ENCODE measurements at places on chromosomes 1 and 21. TPM values are rescaled to one million over a fixed set of nuclear protein-coding genes. Genes with fewer than 3 reads are reported as not detected.

DNA sequence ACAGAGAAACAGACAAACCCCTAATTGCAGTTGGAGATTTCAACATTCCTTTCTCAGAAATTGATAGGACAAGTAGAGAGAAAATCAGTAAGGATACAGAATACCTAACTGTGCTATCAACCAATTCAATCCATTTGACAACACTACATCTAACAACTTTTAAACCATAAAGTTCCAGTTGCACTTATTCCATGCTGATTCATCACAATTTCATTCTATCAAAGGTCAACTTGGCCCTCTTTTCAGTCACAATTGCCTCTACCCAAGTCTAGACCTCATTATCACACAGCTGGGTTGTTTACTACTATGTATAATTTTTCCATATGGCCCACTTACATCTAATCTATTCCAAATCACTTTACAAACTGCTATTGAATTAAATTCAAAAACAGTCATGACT, 19.8 kb upstream of the DESI2 start:
- no peak for DNase-seq

DNA sequence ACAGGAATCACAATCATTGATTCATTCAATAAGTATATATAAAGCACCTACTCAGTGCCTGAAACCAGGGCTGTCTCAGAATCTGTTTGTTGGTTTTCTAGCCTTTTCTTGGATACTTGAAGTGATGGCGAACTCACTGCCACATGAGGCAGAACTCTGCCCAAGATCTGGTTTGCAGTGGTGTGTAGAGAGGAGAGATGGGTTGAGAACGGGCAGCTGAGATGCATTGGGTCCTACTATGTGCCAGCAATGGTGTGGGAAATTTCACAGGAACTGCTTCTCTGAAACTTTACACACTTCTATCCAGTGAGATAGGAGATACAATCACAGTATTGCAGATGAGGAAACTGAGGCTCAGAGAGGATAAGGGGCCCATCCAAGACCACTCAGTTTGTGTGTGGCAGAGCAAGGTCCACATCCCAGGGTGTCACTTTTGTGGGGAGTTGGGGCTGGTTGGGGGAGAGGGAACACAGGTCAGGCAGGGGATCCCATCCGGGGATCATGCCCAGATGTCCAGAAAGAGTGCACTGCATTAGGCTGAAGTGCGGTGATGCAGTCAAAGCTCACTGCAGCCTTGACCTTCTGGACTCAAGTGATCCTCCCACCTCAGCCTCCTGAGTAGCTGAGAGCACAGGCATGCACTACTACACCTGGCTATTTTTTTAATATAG, 83.7 kb upstream of the IFFO2 start:
- DNase-seq, result no peak

DNA sequence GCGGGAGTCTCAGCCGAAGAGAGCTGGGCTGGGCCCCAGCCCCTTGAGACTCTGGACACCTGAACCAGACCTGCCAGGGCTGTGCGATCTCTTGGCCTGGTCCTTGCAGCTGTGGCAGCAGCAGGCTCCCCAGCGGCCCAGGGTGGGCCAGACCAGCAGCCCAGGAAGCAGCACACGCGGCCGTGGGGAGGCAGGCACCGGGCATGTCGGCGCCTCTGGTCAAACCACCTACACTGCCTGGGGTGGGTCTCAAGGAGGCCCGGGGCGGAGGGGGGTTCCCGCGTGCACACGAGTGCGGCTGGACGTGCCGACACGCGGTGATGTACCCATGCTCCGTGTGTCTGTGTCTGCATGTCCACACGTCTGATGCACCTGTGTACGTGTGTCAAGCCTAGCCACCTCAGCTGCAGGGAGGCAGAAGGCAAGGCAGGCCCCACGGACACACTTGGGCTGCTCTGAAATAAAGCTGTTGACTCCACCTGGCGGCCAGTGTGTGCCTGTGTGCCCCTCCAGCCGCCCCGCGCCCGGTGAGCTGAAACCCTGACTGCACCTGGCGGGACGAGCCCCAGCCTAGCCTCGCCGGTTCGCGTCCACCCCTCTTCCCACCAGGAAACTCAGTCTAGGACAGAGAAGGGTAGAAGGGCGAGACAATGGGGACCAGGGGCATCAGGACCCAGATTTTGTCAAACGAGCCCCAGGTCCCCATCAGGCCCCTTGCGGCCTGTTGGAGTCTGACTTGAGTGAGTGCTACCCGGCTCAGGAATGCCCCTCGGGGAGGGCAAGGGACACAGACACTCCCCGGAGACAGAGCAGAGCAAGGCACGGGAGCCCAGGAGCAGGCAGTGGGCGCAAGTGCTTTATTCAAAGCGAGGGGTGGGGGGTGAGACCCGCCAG, 11.6 kb downstream of the SCNN1D start:
- DNase-seq, result peak; percentile 60

DNA sequence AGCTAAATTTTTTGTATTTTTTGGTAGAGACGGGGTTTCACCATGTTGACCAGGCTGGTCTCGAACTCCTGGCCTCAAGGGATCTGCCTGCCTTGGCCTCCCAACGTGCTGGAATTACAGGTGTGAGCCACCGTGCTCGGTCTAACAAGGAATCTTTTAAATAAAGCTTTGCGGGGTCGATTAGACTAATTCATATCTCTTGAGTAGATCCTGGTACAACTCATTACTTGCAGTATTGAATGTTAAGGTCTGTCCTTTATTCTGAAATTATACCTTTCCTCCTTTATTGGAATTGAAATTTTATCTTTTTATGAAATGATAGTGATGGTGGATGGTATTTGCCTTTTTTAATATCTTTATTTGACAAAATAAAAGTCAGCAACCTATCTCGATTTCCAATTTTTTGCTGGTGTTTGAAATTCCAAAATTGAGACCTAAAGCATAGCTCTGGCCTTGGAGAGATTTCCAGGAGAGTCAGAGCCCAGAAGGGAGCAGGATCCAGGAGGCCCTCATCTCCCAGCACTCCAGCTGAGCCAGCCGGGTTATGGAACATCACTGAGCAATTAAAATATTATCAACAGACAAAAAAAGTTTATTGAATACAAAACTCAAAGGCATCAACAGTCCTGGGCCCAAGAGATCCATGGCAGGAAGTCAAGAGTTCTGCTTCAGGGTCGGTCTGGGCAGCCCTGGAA, 4.7 kb downstream of the S100A2 start:
- no peak for DNase-seq

- peak; percentile 17 for DNase-seq
These were observed 43.3 kb downstream of the TP73 start for GRCh38 chr1:3695326-3696217.

DNA sequence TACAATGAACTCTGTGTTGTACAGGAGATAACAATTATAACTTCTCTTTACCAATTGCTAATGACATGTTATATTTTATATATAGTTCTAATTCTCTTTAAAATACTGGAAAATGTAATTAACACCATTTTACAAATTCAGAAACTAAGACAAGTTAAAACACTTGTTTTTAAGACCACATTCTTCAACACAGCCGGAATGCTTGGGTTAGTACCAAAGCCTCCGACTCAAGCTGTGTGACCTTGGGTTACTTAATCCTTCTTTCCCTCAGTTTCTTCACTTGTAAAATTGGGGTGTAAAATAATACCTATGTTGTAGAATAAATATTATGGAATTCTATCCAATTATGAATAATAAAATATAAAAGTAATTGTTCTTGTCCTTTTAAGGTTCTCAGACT, 378.7 kb downstream of the USH2A start:
- no peak for DNase-seq

DNA sequence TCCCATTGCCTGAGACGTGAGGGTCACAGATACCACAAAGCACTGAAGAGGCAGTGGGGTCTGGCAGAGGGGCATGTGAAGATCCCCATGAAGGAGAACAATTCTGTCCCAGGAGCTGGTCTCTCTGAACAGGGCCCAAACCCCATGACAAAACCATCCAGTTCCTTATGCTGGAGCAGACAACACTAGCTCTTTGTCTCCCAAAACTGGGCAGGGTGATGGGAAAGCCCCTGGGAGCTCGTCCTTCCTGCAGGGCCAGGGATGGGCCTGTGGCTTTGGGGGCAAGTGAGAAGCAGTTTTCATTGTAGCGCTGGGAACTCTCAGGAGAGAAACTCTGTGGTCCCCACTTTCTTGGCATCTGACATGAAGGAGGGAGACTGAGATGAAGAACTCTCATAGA, 8.8 kb downstream of the ETV3L start:
- DNase-seq, result no peak

- no peak for DNase-seq
These were observed 21.1 kb upstream of the KCNH1 start for GRCh38 chr1:211155040-211155439.

GRCh38 chr1:150267896-150268295, 920 bp downstream of the APH1A start:
- peak; percentile 8 for DNase-seq

DNA sequence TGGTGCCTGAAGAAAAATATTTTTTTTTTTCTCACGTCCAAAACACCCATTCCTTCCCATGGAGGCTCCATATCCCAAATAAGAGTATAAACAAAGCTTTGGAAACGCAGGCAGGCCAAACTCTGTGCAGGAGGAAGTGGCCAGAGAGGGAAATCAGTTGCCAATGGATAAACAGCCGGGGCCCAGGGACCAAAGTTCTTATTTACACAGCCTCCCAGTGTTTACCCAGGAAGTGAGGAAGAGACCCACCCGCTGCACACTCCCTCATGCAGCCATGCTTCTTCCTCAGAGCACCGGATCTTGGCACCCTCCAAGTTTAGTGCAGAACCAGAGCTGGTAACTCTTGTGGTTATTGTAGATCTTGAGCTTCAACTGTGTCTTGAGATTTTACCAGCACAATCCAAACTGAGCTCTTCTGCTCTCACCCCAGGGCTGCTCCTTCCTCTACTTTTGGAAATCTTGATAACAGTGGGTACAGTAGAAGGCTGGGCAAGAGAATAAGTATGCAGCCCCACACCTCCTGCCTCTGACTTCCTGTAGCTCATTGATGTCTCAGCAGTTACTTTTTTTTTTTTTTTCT, 14.2 kb downstream of the MARCKSL1 start:
- no peak for DNase-seq

DNA sequence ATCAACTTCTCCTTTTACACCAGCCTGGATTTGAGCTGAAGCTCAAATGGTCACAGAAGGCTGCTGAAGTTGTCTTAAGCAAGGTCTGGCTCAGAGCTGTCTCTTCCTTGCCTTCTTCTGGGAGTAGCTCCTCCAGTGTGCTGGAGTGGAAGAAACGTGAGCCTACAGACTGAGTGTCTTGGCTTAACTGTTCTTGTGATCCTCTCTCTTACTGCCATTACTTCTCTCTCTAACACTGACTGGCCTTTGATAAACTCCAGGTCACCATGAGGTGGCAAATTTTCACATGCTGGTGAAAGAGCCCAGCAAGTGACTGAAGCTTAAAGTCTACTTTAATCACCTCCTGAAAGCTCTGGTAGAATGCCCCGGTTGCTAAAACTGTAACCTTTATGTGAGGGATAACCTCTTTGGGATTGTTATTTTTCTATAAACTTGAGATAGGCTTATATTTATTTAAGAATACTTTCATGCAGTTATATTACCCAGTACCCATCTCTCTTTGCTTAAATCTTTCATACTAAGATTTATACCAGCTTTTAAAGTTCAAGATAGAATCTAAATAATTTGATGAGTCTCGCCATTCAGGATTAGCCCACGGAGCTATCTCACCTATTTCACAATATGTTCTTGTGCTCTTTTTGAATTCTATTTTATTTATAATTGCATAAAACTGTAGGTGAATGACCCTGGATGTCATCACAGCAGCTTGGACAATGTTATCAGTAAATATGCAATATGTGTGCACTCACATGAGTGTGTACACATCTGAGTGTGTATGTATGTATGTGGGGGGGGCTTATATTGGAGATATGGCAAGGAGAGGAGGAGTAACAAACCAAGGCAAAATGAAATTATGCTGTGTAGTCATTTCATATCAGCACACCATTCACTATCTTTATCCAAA, 924.0 kb downstream of the LTN1 start:
- peak; percentile 42 for DNase-seq

- peak; percentile 91 for DNase-seq
These were observed 47.8 kb downstream of the GADD45A start for GRCh38 chr1:67732750-67733151.

GRCh38 chr1:60847855-60848582, 234.3 kb upstream of the NFIA start:
- DNase-seq, result no peak

GRCh38 chr1:32848354-32849063, 22.2 kb downstream of the FNDC5 start:
- no peak for DNase-seq

DNA sequence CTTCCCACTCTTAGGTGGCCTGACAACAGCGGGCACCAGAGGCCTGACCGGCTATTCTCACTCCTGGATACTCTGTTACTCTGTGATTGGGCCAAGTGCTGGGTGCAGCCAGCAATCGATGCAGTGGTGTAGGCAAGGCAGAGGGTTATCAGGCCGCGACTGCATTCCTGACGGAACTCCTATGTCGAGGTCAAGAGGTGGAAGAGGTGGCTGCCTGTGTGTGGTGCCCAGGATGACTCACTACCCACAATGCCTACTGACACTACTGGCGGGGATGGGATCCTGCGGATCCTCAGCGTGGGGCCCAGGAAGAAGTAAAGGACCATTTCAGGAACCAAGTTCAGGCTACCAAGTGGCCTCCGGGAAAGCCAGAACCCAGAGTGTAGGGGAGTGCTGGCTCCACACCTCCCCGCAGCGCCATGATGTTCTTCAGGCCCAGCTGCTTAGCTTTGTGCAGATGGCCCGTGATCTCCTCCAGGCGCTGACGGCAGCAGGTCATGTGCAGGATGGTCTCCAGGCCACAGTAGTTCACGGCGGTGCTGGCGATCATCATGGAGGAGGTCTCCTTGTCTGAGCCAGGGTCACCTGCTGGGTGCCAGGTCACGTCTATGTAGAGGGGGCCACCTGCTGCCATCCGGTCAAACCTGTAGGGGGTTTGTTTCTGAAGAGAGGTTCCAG, 4.9 kb downstream of the MTHFR start:
- DNase-seq, result no peak

GRCh38 chr1:201514466-201514865, 7.5 kb upstream of the CSRP1 start:
- DNase-seq, result no peak

The VHLL gene
- 0.32 TPM for total RNA-seq

The OR2L3 gene
- not detected for total RNA-seq

The C1orf141 gene
- not detected for total RNA-seq

The ENAH gene
- 135 TPM for total RNA-seq

The GCLM gene
- total RNA-seq, result 13.5 TPM

The NPPA gene
- total RNA-seq, result not detected

The RGL1 gene
- 33.2 TPM for total RNA-seq

The ADAMTSL4 gene
- 2.9 TPM for total RNA-seq

The CLCNKB gene
- 0.43 TPM for total RNA-seq

The NBPF4 gene
- under 0.01 TPM for total RNA-seq

Measured in fibroblast of villous mesenchyme (primary cell).